ENCODE measurements at places on chromosomes 1 and 21.

DNA sequence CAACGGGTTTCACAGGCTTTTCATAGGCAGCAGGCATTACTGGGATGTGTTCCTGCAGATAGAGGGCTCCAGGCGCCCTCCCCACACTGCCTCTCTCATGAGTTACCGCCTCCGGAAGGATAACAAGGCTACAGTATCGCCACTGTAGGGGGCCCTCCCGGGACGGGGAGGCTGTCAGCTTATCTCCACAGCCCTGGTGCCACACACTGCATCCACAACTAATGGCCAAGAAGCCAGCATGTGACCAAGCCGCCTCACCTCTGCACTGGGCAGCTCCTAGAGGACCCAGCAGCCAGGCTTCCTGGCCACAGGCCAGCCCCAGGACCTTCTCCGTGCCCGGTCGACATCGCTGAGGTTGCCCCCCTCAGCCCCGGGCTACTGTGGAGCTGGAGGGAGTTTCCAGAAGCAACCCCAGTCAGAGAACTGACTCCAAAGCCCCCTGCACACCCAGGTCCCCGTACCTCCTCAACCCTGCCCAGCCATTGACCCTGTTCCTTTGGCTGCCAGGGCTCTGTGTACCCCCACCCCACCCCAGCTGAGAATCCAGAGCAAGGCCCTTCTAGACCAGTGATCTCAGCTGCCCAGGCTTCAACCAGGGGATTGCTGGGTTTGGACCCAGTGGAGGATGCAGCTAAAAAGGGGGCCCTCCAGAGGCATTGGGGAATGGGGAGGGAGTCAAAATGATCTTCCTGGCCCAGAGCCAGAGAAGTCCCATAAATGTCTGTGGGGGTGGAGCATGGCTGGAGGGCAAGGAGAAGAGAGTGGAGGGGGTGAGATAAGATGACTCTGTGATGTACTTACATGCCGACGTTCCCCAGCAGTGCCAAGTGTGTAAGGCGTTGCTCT, 45.0 kb downstream of the NEK2 start:
- no peak for DNase-seq

DNA sequence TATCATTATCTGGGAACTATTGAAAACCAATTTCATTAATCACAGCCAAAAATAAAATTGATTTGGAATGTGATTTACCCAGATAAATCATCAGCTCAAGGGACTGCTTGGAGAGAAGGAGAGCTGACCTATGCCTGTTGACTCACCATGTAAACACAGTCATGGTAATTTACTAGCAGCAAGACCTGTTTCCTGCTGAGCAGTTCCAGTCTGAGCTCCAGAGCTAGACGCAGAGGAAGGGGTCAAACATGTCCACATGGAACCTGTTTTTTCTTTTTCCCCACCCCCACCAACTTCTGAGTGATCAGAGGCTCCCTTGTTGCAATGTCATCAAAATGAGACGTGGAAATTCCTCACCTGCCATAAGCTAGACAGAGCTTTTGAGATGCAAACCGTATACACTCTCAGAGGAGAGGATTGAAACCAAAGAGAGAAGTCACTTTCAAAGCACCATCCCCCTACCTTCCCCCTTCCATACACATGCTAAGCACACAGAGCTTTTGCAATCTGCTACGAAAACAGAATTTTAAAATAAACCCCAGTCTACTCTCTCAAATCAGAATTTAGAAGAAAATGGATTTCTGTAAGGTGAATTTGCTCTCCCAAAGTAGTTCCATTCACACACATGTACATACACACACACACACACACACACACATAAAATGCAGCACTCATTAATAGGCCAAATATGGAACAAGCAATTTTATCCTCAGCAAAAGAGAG, 55.9 kb upstream of the PTGFRN start:
- no peak for DNase-seq

DNA sequence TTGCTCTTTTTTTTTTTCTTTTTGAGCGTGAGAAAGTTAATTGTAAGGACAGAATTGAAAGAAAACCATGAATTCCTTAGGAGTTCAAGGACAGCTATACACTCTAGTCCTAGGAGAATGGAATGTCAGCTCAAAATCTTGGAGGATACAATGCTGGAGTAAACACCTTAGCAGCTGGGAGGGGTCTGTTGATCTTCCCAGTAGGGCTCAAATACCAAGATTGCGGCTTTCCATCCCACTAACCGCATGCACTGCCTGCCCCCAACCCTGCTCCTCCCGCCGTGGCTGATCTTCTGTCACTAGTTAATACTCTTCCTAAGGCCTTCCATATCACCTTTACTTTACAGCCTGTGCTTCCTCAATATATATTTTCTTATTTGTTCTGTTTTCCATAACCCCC, 2.6 kb upstream of the PDC start:
- DNase-seq, result no peak

DNA sequence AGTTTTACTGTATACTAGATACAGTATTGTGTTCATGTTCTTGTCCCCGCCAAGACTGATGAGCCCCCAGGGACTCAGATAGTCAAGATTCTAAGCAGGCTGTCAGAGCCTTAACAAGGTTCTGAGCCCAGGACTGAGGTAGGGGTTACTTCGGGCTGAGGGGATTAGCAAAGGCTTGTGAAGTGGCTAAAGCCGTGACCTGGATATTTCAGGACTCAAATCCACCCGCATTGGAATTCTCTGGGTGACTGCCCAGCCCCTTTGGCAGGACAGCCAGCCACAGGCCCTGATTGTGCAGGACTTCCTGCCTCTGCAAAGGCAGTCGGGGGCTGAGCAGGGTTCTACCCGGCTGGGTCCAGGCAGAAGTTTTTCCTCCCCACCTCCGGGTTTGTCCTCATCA, at the start of gene PLA2G5:
Gene PLA2G5 (plus strand): TSS at position 321 of the 400 bp plus-strand sequence. CDS start 14,637 bp downstream, outside the sequence.
- no peak for DNase-seq

- DNase-seq, result no peak
Observed at GRCh38 chr1:31843506-31843905, 27.7 kb upstream of the SPOCD1 start.

- DNase-seq, result no peak
Observed at GRCh38 chr1:6014130-6014999, 22.1 kb upstream of the NPHP4 start.

GRCh38 chr1:233180641-233181364, 114.7 kb downstream of the PCNX2 start:
- no peak for DNase-seq

DNA sequence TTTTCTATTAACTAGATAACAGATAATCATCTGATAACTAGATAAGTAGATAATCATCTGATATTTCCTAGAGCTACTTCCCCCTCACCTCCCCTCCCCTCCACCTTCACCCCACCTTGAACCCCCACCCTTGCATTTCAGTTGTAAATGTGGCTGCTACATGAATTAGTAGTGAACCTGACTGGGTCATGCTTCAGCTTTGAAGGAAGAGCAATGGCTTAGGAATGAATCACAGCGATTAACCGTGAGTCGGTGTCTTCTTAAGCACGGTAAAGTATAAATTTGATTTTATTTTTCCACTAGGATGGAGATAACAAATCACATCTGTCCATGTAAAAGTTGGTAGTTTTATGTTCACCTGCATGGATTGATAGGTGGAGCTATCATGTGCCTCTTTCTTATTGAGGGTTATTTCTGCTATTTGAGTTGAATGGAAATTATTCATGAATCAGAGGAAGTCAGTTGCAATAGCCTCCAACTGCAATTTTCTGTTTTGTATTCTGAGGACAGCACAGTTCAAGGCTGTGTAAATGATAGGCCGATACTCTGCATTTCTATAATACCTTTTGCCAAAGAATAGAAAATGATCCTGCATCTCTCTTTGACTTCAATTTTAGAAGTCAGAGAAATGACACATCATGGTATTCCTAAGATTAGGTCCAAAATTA, 235.0 kb downstream of the PTGER3 start:
- DNase-seq, result no peak

DNA sequence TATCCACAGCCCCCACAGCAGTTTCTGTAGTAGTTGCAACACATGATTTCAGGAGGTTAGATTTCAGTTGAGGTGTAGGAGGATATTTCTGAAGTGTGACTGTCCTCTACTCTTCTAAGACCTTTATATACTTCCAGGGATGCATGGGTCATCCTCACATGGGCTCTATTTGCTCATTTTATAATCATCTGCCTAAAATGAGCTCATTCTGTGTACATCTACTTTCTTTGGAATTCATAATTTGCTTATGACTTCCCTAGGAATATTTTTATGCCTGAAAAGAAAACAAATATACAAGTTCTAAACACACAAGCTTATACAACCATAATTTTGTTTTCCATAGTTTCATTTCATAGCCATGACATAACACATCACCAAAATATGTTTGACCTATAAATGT, at the start of gene KRTAP21-2:
Gene KRTAP21-2 (minus strand): TSS at position 101 of the 400 bp plus-strand sequence. CDS start 57 bp downstream, at position 44.
- DNase-seq, result no peak

DNA sequence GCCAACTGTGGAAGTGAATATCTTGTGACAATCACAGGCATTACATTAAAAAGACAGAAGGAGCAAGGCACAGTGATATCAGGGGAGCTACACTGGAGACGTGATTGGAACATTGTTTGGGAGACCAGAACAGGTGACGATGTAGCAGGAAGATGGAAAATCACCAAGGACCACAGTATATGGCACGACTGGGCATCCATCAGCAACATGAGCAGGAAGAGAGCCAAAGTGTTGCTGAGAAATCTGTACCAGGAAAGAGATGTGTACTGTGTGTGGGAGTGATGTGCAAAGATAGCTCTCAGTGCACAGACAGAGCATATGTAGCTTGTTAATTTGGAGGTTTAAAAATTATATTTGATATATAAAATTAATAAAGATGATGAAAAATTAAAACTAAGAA, 790.6 kb upstream of the ADGRL2 start:
- DNase-seq, result no peak

DNA sequence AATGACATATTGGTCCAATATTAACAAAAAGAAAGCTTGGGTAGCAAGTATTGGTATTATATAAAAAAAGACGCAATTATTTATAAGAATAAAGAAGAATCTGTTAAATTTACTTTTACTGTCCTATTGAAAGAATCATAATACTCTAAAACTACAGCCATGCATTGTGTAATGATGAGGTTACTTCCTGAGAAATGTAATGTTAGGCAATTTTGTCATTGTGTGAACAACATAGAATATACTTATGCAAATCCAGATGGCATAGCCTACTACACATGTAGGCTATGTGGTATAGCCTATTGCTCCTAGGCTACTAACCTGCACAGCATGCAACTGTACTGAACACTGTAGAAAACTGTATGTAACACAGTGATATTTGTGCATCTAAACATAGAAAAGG, 121.2 kb upstream of the PTGFR start:
- no peak for DNase-seq

DNA sequence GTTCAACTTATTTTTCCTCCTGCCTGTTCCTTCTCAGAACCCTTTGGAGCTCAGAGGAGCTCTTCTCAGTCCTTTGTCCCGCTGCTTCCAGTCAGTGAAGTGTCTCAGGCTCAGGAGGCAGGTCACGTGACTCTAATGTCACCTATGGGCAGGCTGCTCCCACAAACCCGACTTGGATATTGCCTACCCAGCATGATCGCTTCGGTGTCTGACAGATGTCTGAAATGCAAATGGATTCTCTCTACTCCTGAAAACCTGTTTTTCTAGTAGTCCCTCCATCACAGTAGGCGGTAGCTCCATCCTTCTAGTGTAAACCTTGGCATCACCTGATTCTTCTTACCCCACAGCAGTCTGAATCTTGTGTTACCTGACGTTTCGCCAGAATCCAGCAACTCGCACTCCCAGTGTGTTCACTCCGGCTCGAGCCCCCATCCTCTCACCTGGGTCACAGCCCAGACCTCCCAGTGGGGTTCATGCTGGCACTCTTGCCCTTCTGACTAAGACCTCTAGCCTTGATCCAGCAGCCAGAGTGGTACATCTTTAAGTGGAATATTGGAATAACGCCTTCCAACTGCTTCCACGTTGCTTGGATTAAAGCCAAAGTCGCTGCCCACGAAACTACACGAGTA, 5.4 kb downstream of the PADI6 start:
- no peak for DNase-seq

DNA sequence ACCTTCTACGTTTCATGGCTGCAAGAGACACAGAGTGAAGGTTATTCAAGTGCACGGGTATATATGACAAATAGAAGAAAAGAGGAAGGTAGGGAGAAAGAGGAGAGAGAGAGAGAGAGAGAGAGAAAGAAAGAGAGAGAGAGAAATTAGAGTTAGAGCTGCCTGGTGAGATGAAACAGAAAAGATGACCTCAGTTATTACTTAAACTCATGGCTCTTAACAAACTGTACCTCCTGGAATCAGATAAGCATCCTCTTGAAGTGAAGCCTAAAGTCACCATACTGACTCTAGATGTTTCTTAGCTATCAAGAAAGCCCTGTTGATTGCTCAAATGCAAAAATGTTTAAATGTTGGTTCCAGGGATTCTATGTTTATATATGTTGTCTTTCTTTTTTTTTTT, 597.7 kb upstream of the ZP4 start:
- no peak for DNase-seq

DNA sequence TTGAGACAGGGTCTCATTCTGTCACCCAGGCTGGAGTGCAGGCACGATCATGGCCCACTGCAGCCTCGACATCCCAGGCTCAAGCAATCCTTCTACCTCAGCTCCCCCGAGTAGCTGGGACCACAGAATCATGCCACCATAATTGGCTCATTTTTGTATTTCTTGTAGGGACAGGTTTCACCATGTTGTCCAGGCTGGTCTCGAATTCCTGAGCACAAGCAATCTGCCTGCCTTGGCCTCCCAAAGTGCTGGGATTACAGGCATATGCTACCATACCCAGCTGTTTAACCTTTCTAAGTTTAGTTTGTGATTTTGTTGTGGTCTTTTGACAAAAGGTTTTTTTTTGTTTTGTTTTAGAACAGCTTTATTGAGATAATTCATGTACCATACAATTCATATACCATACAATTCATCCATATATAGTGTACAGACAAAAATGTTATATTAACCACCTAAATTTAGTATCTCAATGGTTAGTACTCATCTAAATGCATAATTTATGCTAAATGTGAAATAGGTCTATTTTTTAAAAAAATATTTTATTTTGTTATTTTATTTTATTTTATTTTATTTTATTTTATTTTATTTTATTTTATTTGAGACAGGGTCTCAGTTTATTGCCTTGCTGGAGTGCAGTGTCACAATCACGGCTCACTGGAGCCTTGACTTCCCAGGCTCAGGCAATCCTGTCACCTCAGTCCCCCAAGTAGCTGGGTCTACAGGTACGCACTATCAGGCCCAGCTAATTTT, 8.9 kb downstream of the ZMPSTE24 start:
- DNase-seq, result no peak

All from GM19239 (cell line).